ENCODE measurements at places on chromosomes 16 and 17.

DNA sequence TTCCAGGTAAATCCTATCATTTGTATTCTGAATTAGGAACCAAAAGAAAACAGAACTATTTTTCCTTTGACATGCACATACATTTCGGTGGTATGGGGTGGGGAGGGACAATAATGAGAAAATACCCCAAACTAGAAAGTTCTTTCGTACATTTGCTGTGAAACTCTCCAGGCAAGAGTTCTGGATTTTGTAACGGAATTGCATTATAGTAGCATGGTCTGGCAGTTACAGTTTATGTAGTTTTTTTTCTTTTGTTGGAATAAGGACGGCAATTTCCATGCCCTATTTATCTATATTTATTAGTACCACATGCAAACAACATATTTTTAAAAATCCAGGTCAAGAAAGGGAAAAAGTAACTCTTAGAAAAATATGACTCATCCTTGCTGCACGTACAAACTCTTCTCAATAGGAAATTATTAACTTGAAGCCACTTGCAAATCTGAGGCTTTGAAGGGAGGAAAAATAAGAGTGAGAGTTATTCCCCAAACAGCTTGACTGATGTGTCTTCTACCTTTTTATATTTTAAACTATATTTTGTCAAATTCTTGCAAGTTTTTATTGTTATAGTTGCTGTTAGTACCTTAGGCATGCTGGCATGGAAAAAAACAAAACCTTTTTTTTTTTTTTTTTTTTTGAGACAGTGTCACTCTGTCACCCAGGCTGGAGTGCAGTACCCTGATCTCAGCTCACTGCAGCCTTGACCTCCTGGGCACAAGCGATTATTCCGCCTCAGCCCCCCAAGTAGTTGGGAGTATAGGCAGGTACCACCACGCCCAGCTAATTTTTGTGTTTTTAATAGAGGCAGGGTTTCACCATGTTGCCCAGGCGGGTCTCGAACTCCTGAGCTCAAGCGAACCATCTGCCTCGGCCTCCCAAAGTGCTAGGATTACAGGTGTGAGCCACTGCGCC is 69.3 kb downstream of the WWP2 start:
- DNase-seq, result no peak

- no peak for DNase-seq
Observed at GRCh38 chr17:75352079-75352569, 53.4 kb downstream of the GRB2 start.

GRCh38 chr16:59881376-59881775 is 1147.3 kb upstream of the GOT2 start:
- DNase-seq, result no peak

DNA sequence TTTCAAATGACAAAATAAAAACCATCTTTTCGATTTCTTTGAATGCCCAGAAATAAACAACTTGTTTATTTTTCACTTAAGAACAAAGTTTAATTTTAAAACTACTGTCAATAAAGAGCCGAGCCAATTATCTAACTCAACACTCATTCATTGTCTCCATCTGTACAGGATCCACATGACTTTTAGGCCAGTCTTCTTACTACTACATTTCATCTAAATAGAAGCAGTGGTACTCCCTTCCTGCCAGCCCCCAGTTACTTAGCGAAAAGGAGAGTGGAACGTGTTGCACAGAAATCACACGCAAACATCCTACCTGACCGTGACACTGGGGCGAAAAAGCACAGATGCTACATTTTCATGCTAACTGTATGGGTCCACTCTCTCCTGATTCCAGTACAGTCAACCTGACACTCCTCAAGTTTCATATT is 1.2 kb downstream of the GNA13 start:
- DNase-seq, result no peak

DNA sequence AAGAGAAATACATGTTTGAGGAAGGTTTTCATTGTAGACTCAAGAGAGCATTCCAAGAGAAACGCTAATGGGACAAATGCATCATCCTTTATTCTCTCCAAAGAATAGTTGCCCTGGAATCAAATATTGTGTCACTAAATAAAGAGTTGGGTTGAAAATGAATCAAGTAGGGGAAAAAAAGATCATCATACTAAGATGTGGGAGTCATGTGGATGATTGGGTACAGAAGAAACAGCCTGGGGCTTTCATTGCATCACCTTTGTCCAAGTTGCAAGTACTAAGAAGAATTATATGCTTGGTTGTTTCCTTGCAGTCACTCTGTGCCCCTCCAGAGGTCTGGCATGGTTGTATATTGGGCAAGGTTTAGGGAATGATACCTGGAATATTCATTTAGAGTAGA is 658.9 kb downstream of the TOX3 start:
- DNase-seq, result no peak

GRCh38 chr17:47678196-47678595 is 15.8 kb upstream of the TBKBP1 start:
- DNase-seq, result no peak

DNA sequence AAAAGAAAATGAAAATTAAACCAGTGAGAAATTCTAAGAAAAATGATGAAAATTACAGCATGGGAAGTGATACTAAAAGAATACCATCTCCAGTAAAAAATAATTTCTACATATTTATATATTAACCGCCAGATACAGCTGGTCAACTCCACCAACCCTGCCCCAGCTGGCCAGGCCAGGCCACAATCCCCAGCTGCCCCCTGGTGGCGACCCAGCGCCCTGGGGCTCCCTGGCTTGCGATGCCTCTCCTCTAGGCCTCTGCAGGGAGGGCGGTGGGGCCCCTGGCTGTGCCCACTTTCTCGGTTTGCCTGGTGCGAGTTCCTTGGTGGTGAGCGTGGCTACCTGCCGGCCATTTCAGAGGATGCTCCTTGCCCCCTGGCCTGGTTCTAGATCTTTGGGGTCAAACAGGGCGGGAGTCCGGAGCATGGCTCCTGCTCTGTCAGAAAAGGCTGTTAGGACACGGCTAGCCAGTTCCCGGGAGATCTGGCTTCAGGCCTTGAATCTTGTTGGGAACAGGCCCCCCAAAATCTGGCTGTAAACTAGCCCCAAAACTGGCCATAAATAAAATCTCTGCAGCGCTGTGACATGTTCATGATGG is 14.5 kb downstream of the GLIS2 start:
- no peak for DNase-seq

DNA sequence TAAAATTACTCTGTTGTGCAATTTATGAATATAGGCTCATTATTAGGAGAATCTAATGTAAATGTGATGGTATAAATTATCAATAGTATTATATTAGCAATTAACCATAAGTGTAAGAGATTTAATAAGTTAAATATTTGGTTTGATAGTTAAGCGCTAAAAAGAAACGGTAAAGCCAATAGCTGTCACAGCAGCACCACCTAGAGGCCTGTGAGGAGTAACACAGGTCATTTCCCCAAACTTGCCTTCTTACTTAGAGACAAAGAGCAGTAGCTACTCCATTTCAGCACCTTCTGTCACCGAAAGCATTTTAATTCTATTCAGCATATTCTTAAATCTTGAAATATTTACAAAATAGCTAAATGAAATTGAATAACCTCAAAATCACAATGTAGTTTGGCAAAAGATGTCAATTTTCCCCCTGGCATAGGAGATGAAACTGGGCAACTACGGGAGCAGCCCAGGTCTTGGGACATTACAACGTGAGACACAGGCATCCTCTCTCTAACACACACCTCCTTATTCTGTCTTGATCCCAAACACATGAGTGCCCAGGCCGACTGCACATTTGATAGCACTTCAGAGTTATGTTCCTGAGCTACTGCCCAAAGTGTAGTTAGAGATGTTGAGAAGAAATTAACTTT is 14.3 kb upstream of the DYNLRB2 start:
- peak; percentile 9 for DNase-seq

DNA sequence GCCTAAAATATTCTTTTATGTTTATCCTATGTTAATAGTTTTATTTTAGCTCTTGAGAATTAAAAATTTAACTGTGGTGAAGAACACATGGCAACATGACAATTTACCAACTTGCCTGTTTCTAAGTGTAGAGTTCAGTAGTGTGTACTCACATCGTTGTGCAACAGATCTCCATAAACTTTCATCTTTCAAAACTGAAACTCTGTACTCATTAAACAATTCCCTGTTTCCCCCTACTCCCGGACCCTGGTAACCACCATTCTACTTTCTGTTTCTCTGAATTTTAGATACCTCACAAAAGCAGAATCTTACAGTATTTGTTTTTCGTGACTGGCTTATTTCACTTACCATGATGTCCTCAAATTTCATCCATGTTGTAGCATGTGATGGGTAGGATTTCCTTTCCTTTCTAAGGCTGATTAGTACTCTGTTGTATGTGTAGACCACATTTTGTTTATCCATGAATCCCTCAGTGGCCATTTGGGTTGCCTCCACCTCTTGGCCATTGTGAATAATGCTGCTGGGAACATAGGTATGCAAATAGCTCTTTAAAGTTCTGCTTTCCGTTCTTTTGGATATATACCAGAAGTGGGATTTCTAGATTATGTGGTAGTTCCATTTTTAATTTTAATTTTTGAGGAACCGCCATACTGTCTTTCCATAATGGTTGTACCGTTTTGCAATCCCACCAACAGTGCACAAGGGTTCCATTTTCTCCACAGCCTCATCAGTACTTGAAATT is 17.4 kb downstream of the IST1 start:
- no peak for DNase-seq

DNA sequence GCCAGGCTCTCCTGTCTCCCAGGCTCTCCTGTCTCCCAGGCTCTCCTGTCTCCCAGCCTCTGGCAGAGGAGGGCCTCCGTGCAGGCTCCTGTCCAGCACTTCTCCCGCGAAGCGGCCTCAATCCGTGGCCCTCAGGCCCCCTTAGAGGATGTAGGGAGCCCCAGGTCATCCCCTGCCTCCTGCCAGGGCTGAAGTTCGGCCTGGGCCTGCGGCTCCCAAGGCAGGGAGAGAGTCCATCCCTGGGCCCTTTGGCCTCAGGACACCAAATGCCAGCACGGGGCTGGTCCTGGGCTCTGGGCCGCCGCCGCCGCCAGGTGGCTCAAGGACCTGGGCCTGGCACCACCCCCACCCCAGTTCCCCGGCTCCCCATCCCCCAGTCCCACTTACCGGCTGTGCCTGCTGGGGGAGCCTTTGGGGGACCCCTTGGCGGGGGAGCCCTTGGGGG is 370 bp downstream of the EVPL start:
- DNase-seq, result no peak

DNA sequence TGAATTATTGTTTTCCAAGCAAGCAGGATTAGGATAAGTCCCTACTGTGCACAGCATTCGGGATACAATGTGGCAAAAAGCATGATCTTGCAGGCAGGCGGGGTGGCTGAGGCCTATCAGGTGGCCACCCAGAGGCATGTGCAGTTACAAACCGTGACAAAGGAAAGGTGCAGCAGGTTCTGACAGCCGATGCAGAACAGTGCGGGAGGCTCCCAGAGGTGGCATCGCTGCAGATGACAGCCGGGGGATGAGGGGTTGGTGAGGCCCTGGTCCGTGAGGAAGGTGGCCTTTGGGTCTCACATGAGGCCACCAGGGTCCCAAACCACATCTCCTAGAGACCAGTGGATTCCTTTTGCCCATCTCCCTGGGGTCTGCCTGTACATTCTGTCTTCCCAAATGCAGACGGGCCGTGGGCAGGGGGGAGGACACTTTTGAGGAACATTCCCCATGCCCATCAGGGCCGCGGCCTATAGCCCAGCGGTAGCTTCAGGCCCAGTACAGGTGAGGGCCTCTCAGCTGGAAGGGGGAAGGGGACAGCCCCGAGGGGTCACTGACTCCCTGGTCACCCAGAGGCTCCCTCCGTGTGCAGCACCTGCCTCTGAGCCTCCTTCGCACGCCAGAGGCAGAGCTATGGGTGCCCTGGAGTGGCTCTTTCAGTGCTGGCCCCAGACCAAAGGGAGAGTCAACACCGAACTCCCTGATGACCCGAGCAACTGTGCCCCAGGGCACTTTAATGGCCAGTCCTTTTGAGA is 85.1 kb downstream of the SOCS1 start:
- DNase-seq, result no peak

DNA sequence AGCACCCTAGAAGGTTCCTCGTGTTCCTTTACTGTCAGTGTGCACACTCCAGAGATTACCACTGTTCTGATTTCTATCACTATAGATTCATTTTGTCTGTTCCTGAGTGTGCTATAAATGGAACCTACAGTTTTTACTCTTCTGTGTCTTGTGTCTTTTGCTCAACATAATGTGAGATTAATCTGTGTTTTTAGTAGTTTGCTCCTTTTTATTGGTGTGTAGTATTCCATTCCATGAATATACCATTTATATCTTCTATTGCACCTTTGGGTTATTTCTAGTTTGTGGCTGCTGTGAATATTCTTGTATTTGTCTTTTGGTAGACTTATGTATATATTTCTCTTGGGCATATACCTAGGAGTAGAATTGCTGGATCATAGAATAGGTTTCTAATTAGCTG is 68.2 kb downstream of the AP2B1 start:
- DNase-seq, result no peak

DNA sequence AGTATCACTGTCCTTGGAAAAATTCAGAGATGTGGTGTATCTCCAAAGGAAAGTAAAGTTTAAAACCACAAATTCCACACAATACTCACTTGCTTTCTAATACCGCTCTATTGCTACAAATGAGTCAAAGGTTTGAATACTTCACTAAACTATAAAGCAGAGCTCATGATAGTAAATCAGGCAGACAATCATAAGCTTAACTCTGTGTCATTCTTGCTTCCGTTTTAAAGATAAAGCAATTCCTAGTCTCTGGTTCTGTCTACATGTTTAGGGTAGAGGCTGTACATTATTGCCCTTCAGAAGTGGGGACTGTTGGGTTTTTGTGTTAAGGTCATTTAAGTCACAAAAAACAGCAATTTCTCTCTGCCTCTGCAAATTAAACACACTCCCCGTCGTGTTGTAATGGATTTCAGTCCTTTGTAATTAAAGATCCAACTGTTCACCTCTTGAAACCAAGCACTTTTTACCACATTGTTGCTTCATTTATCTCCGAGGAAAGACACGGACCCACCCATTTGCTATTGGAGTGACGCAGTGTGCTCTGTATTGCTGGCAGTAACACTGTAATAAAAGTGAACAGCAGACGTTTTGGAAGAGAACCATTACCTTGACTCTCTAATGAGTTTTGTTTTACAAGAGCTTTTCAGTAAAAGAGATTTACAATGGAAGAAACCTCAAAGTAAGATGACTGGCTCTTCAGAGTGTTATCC is 83.1 kb upstream of the CNTNAP4 start:
- DNase-seq, result no peak

GRCh38 chr17:10149573-10150399 is 48.6 kb downstream of the GAS7 start:
- DNase-seq, result no peak

GRCh38 chr17:16934133-16934795 is 37.7 kb downstream of the TNFRSF13B start:
- no peak for DNase-seq

DNA sequence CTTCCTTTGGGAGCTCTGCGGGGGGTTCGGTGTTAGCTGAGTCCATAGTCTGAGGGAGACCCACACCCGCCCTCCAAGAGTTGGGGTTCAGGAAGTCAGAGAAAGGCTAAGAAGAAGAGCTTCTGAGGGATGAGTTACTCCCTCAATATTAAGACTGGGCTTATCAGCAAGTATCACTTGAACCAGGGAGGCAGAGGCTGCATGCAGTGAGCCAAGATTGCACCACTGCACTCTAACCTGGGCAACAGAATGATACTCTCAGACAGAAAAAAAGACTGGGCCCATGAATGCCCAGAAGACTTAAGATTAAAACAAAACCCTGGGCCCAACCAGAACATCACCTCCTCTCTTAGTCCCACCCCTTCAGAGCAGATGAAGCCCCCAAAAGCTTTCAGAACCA is 6.0 kb downstream of the NKIRAS2 start:
- DNase-seq, result no peak

Data from NCI-H2029 treated with DMSO at 0.1 percent for 48 hours (cell line).